ENCODE measurements at places on chromosomes 1 and 21.
A peak's percentile ranks its signal among the peaks of the same experiment; 100 is the strongest.

DNA sequence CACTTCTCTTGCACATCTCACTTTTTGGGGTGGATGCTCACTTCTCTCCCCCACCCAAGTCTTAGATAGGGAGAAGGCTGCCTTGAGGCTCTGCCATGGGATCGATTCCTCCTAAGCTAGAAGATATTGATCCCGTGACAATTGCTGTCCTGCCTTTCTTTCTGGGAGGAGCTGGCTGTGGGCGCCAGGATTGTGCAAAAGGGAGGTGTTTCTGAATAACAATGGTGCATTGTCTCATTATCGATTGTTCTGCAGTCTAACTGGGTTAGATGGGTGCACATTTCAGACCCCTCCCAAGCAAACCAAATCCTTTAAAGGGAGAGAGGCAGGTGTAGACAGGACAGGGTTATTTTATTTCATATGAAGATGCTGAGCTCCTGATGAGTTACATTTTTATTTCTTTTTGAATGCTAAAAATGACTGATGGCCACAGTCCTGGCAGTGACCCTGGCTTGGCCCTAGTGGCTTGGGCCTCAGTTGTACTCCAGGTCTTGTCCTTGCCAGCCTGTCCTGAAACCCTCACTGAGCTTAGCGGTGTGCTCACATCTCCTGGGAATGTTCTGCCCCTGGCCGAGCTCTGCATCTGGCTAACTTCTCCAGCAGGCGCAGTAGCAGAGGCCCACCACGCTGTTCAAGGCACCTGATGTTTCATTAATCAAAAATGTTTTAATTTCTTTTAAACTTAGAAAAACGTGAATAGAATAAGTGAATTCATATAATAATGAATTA, 99.0 kb upstream of the KAZN start:
- no peak for DNase-seq

DNA sequence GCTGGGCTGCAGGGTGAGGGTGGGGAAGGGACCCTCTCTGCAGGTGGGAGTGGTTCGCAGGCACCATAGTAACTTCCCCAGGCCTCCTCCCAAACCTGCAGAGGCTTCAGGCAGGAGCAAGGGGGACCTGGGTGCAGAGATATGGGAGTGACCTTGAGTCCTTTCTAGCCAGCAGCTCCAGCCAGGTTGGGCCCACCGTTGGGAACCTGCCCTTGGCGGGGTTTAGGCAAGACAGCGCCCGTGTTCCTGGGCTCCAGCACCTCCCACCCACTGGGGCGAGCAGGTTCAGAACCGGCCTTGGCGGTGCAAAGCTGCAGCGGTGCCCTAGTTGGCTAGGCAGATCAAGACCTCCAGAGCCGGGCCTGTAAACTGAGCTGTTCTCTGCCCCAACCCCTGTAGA, 2.2 kb upstream of the PRDM16 start:
- no peak for DNase-seq

GRCh38 chr1:159561497-159561896, 25.7 kb upstream of the OR10J5 start:
- DNase-seq = no peak

DNA sequence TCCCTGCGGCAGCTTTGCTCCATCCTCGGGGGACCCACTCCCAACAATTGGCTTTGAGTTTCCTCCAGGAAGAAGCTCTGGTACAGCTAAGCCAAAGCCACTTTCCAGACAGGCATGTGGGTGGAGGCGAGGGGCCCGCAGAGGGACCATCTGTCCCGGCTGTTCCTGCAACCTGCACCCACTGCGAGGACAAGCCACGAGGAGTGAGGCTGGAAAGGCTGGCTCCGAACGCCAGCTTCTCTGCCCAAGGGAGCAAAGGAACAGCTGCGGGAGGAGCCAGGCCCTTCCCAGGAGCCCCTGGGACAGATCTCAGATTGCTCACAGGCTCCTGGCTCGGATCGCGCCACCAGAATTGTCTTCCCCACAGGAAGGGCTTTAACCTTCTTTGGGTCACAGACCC, 28.3 kb upstream of the PEF1 start:
- no peak for DNase-seq

GRCh38 chr1:88021529-88021928, 662.5 kb upstream of the PKN2 start:
- DNase-seq = no peak

DNA sequence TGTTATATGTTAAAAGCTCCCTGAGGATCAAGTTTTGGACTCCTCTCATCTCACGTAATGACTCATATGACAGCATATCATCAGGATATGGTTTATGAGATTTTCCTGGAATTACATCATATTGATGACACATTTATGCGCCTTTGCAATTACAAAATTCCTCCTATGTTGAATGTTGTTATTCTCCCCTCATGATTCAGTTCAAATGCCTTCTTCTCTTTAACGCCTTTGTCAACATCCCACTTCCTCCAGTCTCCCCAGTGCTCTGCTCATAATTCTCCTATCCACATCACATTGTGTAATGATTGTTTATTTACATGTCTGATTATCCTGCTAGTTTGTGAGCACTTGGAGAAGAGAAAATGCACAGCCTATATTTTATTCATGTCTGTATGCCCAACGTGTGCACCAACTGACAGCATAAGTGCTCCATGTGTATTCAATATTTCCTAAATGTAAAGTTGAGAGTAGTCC, 80.9 kb upstream of the BACH1 start:
- DNase-seq = peak; percentile 100

- DNase-seq = no peak
Measured at GRCh38 chr1:178574345-178574744, 61.4 kb downstream of the TEX35 start.

GRCh38 chr1:182718311-182718710, 33.9 kb upstream of the RGS8 start:
- DNase-seq = no peak

DNA sequence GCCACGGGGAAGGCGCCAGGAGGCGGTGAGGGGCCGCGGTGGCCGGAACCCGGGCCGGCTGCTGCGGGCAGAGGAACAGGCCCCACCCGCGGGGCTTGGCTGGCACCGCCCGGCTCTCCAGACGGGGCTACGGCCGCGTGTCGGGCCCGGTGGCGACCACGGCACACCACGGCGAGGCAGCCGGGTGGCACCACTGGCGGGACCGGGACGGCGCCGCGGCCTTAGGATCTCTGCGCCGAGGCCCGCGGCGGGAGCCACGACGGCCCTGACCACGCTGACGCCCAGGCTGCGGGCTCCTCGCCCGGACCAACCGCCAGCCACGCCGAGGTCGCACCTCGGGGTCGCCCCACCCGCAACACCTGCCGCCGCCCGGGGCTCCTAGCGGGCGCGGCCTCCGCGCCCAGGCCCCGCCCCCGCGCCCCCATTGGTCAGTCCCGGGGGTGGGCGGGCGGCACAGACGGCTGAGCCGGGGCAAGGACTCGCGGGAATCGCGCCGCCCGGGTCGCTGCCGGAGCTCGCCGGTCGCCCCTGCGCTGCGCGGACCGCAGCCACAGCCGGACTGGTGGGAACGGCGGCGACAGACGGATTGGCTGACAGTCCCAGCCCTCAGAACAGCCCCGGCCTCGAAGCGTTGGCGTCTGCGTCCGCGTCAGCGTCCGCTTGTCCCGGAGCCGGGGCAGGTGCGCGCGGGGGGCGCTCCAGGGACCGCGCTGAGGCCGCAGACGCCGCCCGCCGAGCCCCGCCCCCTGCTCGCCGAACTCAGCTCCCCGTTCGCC, at the start of gene BMP8A:
Gene BMP8A (plus strand): TSS at position 491 of the 776 bp plus-strand sequence. CDS start 356 bp downstream, outside the sequence.
- no peak for DNase-seq

DNA sequence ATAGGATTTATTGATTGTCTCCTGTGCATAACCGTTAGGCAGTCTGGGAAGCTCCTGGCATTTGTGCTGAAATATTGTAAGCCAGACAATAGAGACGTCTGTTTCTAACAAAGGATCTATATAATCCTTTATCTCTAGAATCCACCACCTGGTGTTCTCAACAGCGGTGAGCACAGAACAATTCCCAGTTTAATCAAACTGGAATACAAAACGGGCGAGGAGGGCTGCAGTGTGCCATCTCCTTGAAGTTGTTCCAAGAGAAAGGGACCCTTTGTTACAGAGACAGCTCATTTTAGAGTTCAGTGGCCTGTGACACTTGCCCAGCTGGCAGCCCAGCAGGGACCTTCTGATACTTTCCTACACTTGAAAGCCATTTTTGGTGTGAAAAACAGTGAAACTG, 162.8 kb upstream of the IVNS1ABP start:
- DNase-seq = no peak

GRCh38 chr1:221093903-221094791, 214.9 kb downstream of the HLX start:
- DNase-seq = no peak

- DNase-seq = no peak
Measured at GRCh38 chr1:230278376-230278775, 147.8 kb downstream of the PGBD5 start.

DNA sequence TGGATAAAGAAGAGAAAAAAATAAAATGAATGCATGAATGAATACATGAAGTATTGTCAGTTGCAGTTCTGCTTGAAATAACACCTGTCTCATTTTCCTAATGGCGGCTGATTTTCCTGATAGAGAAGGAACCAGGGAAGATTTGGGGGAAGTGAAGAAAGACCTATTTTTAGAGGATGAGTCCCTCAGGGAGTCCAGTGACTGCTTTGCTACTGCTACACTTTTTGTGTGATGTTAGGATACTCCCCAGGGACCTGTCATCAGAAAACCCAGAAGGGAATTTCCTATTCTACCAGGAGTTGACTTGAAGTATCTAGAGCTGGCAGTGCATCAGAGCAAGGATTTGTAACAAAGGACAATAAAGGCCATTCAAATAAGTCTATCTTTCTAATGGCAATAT, 114.8 kb downstream of the MAB21L3 start:
- DNase-seq = no peak

- peak; percentile 61 for DNase-seq
Measured at GRCh38 chr1:10694633-10695627, 101.5 kb downstream of the CASZ1 start.

- DNase-seq = no peak
Measured at GRCh38 chr1:146001709-146002108, 5.3 kb upstream of the TXNIP start.

DNA sequence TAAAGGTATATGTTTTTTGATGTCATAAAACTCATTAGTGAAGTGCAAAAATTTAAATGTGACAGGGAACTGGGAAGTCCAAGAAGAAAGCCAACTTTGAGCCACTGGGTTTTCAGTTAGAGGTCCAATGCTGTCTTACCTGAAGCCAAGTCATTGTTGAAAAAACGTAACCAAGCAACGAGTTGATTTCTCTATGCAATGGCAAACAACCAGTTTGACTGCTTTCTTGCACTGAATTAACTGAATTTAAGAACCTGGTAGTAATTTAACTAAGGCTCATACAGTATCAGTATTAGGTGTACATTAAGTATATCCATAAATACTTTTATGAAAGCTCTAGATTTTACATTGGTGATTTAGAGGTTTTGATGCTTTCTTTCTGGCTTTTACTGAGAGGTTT, 20.2 kb upstream of the S1PR1 start:
- peak; percentile 78 for DNase-seq

DNA sequence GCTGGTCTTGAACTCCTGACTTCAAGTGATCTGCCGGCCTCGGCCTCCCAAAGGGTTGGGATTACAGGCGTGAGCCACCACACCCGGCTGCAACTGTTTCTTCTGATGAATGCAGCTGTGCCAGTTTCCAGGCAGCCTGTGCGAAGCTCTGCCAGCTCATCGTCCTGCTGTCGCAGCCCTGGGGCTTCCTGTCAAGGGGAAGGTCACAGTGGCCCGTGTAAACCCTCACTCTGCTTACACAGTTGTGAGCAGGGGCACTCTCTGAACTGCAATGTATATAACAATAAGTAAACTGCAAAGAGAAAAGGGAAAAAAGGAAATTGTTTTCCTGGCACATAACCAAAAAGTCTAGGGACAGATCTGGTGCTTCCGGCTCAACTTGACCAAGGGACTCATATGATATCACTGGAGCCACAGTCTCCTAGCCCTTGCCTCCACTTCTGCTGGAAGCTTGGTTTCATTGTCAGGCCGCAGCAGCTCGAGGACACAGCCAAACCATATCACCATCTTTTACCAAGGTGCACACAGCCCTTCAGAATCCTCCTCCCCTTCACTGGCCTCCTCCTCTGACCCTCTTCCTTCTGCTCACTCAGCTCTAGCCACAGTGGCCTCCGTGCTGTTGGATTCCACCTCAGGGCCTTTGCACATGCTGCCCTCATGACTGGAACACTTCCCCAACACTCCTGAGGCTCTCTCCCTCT, 22.8 kb upstream of the LBR start:
- no peak for DNase-seq

DNA sequence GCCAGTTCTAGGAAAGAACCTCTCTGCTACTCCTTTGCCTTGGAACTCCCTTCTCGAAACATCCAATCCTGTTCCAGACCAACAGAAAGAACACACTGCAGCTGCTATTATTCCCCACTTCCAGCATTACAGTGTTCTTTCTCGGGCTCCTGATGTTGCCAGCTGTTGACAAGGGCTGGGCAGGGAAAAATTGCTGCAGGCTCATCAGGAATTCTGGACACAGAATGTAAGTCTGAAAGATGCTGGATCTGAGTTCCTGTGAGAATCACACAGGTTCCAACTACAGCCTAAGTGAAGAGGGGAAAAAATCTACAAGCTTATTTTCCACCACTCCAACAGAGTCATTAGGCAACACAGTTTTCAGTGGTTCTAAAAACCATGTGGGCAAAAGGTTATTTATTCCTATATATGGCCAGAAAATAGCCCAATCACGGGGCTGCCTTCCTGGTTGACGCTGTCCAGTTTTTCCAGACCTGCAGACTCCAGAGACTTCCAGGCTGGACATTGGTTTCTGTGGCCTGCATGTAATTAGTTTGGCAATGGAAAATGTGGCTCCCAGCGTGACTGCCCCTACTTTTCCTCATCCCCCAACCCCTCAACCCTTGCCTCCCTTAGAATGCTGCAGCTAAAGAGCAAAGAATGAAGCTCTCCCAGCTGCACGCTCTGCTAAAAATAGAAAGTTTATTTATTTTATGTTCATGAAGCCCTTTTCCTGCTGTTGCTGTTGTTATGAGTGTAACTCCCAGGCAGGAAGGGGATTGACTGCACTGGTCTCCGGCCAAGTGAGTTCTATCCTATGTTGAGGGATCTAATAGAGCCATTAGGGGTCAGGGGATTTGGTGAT, 8.3 kb upstream of the KIAA0040 start:
- no peak for DNase-seq

DNA sequence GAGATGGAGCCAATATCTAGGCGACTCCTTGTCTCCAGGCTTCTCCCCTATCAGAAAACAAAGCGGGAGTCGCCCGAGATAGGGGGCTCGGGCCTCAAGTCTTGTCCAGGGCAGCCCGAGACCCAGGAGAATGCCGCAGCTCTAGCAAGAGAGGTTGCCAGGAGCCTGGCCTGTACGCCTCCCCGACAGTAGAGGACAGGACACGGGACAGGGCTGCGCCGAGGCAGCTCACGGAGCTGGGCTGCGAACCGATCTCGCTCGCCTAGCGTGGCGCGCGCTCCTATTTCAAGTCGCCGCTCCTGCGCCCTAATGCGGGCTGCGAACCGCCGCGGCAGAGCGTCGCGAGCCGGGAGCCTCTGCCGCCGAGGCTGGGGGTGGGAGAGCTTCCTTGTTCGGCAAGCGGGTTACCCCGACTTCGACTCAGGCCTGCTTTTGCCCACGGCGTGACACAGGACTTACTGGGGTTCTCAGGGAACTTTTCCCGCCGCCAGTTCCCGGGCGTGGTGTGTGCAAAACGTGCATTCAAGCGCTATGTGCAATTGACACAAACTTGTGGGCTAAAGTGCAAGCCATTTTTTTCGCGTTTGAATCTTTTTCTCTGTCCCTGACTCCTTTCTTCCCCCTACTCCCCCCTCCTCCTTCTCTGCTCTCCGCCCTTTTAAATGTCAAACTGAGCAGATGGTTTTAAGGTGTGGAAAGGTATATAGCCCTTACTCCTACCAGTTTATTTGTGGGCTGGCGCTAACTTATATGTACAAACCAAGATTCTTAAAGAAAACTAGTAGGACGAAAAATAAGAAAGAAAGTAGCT, 2.4 kb upstream of the PROX1 start:
- DNase-seq = no peak
